ENCODE measurements at places on chromosomes 12 and 14.

DNA sequence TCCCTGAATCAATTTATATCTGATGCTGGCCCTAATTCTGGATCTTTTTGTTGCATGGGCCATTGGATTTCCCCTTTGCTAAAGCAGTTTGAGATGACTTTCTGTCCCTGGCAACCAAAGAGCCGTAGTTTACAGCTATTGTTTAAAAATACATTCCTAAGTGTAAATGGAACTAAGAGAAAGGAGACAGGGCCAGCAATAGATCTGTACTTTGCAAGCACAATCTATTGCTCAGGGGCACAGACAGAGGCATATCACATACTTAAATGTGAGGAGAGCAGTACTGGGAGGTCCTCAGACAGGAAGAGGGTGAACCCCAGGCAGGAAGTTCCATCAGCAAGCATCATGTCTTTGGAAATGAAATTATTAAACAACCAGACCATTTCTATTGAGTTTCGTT is 126.6 kb downstream of the ZFP36L1 start:
- no peak for DNase-seq

DNA sequence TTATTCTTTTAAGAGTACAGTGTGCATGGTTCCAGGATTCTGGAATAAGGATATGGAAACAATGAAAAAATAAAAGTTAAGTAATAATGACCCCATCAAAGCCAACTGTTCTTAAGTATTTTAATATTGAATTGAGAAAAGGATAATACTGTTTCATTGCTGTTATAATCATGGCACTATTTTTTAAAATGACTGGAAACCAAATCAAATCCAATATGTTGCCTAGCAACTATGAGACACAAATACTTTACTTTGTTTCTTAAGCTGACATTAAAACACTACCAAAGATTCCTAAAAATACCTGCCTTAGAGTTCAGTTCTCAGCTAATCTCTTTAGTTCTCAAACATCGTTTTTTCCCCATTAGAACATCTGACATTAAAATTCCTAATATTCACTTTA is 66.4 kb upstream of the OTOGL start:
- no peak for DNase-seq

GRCh38 chr14:20857630-20858261 is 33.4 kb upstream of the RNASE3 start:
- DNase-seq, result peak; percentile 61

DNA sequence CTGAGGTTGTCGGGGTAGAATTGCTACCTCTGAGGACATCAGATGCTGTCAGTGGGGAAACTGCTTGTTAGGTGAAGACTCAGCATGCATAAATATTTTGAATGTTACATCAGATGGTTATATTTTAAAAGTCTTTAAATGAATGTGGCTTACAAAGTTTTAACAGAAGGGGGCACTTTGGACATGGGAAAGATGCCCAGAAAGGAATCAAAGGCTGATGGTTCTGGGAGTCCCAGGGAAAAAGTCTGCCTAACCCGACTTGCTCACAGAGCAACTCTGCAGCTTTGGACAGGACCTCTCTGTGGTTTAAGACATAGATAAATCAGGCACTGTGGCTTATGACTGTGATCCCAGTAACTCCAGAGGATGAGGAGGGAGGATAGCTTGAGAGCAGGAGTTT is 474.9 kb downstream of the ATP23 start:
- peak; percentile 63 for DNase-seq

DNA sequence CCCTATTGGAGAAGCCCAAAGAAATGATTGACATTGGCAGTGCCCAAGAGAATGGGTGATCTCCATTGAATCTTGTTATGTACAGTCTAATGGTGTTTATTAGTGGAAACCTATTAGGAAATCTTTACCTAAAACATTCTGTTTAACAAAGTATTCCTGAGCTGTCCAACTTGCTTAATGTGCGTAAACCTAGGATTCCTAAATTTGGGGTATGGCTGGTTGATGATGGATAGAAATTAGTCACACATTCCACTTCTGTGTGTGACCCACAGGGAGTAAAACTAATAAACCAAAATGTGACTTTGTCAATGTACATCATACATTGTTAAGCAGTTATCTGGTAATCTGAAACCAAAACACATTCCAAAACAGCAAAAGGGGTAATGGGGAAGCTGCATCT is 761.3 kb downstream of the FSCB start:
- DNase-seq, result no peak
